ENCODE measurements at places on chromosomes 2 and 18.
A peak's percentile ranks its signal among the peaks of the same experiment; 100 is the strongest.

- no peak for DNase-seq
Measured at GRCh38 chr2:231884438-231885140, 41.6 kb downstream of the NPPC start.

GRCh38 chr18:13568443-13569392 is 157.6 kb downstream of the FAM210A start:
- DNase-seq, result peak; percentile 69

DNA sequence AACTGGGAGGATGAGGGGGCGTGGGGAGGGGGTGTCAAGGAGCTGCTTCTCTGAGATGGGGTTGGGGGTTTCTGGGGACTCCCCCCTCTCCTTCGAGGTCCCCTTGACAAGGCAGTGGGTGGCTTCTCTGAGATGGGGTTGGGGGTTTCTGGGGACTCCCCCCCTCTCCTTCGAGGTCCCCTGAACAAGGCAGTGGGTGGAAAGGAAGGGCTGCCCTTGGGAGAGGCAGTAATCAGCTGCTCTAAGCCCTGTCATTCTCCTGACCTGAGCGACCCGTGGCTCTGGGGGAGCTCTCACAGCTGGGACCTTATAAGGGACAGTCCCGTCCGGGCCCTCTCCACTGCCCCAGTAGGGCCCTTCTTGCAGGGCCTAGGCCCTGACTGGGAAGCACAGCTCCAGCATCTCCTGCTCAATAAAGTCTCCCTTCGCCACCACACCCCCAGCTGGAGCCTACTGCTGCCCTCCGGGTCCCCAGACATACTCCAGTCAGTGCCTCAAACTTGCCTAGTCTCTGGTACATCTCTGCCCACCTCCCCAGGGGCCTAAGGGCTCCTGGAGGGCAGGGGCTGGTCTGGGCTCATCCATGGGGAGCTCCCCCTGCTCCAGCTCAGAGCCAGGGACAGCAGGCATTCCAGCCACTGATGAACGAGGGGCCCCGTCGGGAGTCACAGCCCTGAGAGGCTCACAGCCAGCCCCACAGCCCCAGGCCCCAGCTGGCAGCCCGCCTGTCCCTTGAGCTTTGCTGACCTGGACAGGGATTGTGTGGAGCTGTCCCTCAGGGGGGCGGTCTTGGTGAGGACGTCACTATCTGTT is 2.8 kb downstream of the GAREM2 start:
- DNase-seq, result peak; percentile 51

DNA sequence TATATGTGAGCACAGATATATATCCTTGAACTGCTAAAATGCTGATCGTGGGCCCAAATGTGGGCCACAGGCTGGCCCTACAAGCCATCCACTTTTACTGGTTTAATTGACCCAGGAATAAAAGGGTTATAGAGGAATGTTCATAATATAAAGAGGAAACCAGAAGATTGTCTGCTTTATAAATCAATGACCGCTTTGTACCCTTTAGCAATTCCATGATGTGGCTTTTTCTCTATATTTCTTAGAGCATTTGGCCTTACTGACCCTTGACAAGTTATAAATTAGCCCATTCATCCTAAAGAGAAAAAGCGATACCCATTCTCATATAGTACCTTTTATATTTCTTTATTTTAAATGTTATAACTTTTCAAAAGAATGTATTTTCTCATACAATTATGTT is 87.1 kb upstream of the ITGA4 start:
- DNase-seq, result no peak
